ENCODE measurements at places on chromosomes 4 and X. TPM values are rescaled to one million over a fixed set of nuclear protein-coding genes. Genes with fewer than 3 reads are reported as not detected.

DNA sequence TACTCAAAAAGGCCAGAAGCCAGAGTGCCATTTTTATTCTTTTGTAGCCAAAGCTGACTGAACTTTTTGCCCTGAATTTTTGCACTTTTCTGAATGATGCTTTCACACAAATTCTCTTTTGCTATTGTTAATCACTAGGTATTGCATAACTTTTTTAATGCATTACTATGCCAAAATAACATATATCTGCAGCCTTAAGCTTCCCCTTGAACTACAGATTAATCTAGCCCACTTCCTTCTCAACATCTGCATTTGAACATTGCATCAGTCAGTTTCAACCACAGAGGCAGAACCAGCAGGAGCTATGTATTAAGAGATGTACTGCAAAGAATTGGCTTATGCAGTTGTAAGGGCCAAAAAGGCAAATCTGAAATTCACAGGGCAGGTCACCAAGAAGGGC is 197.6 kb upstream of the GYPA start:
- H3K4me3 ChIP-seq = no peak overlapping the region
- no peaks in the 10 kb centered on the region for H3K36me3 ChIP-seq
- H3K4me1 ChIP-seq = no peaks in the 10 kb centered on the region
- DNase-seq = no peak

DNA sequence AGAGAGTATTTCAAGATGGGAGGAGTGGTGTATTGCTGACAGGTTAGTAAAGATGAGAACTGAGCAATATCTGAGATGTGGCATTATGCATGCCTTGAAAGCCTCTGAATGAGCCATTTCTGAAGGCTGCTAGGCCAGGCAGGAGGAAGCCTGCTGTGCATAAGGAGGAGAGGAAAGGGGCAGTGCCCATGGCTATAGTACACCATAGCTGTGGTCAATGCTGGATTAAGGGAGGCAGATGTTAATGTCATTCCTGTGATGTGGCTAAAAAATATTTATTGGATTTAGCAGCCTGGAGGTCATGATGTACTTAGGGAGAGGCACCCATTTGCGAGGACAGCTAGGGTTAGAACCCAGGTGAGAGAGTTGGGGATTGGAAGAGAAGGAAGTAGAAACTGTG is 130.0 kb upstream of the LNX1 start:
- H3K27ac ChIP-seq = no peak overlapping the region
- no peak overlapping the region for H3K4me3 ChIP-seq
- no peak for DNase-seq
- H3K36me3 ChIP-seq = no peaks in the 10 kb centered on the region
- H3K4me1 ChIP-seq = no peaks in the 10 kb centered on the region
- no peaks in the 10 kb centered on the region for H3K27me3 ChIP-seq

DNA sequence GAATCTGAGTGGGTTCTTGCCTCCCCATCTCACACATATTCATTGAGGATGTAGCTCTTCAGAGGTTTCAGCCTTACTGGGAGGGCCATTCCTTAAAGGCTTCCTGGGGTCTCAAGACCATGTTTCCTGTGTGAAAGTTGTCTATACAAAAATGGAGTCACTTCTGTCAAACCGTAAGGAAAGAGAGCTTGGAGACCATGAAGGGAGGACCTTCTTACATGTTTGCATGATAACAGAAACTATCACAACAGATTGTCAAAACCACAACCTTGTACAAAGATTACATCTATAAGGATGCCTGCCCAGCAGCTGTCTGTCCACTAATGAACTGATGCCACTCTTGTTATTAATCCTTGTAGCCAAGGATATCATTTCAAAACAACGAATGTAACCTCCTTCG is 139.3 kb downstream of the PDE5A start:
- no peaks in the 10 kb centered on the region for H3K27me3 ChIP-seq
- no peak overlapping the region for H3K27ac ChIP-seq
- H3K4me1 ChIP-seq = no peaks in the 10 kb centered on the region
- H3K4me3 ChIP-seq = no peak overlapping the region

DNA sequence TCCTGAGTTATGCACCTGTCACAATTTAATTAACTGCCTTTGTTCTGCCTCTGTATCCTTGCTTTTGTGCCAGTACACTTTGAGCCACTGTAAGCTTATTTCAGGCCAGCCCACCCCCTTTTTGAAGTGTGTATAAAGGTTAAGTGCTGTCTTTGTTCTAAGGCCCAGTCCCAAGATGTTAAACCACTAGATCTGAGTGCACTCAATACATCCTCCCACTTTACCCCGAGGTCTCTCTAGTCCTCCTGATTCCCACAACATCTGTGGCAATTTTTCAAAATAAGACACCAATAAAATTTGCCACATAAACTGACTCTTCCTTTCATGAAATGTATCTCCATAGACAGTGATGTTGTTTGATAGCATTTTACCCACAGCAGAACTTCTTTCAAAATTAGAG is 124.1 kb upstream of the SPIN4 start:
- H3K4me1 ChIP-seq = no peaks in the 10 kb centered on the region
- no peaks in the 10 kb centered on the region for H3K27me3 ChIP-seq
- DNase-seq = no peak
- no peak overlapping the region for H3K4me3 ChIP-seq
- no peaks in the 10 kb centered on the region for H3K36me3 ChIP-seq

- H3K4me1 ChIP-seq = no peaks in the 10 kb centered on the region
- DNase-seq = peak; percentile 4
- no peak overlapping the region for H3K4me3 ChIP-seq
- no peaks in the 10 kb centered on the region for H3K27me3 ChIP-seq
- no peaks in the 10 kb centered on the region for H3K36me3 ChIP-seq
Measured at GRCh38 chr4:3792813-3793212, 26.6 kb downstream of the ADRA2C start.

- no peaks in the 10 kb centered on the region for H3K36me3 ChIP-seq
- no peaks in the 10 kb centered on the region for H3K27me3 ChIP-seq
- H3K4me3 ChIP-seq = no peak overlapping the region
- no peak overlapping the region for H3K27ac ChIP-seq
- DNase-seq = no peak
- H3K4me1 ChIP-seq = peaks cover 10% of the 10 kb centered on the region
Measured at GRCh38 chr4:128524311-128524710, 236.7 kb upstream of the PGRMC2 start.

- no peaks in the 10 kb centered on the region for H3K4me1 ChIP-seq
- DNase-seq = no peak
- no peak overlapping the region for H3K27ac ChIP-seq
Measured at GRCh38 chr4:7516096-7516772, 81.5 kb upstream of the PSAPL1 start.

DNA sequence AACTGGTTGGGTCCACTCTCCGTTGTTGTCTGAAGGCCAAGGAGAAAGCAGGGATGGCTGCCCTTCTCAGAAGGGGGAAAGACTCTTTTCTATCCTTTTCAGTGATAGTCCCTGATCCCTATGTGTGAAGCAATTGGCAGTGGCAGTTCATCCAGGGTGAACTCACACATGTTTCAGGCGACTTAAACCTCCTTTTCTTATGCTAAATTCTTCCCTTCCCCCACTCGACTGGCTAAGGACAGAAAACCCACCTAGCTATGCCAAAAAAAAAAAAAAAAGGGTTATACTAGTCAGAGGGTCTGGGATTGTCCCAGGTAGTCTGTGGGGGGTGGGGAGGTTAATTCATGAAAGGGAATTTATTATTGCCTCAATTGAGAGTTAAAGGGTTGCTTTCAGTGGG is 12.2 kb upstream of the ZNF280C start:
- H3K4me3 ChIP-seq = no peak overlapping the region
- no peaks in the 10 kb centered on the region for H3K36me3 ChIP-seq
- H3K4me1 ChIP-seq = no peaks in the 10 kb centered on the region

DNA sequence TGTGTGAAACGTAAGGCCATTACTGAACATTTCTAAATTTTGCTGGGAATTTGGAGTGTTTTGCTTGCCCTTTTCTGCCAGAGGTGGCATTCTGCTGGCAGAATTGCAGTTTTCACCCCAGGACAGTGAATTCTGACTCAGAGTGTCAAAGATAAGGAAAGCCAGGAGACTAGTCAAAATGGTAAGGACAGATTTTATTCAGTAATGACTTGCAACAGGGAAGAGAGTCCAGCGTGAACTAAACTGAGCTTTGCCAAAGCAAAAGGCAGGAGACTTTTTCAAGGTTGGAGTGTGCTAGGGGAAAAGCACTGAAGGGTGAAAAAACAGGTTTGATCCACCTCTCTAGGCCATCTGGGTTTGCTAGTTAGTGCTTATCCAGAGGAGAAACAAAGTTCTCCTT is 19.4 kb downstream of the MRFAP1 start:
- no peaks in the 10 kb centered on the region for H3K4me1 ChIP-seq
- DNase-seq = no peak
- H3K27ac ChIP-seq = no peak overlapping the region
- H3K27me3 ChIP-seq = no peaks in the 10 kb centered on the region

DNA sequence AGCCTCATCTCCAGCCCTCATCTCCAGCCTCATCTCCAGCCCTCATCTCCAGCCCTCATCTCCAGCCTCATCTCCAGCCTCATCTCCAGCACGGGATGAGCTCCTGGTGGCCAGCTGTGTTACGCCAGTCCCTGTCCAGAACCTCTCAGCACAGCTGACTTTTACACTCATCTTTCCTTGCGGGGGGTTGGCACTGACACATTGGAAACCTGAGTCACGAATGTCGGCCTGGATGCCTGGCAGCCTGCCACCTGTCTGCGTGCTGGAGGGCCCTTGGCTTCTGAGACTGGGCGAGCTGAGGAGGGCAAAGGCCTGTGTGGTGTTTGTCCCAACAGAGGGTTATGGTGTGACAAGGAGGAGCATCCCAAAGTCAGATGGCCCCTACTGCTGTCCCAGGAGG is 66.1 kb upstream of the HGFAC start:
- H3K36me3 ChIP-seq = no peaks in the 10 kb centered on the region
- no peak overlapping the region for H3K27ac ChIP-seq
- no peaks in the 10 kb centered on the region for H3K4me1 ChIP-seq

GRCh38 chr4:108193886-108194672 is 25.3 kb upstream of the LEF1 start:
- no peak overlapping the region for H3K4me3 ChIP-seq
- H3K27me3 ChIP-seq = no peaks in the 10 kb centered on the region
- no peaks in the 10 kb centered on the region for H3K4me1 ChIP-seq
- H3K36me3 ChIP-seq = no peaks in the 10 kb centered on the region
- DNase-seq = no peak
- H3K27ac ChIP-seq = no peak overlapping the region

GRCh38 chr4:92516450-92516849 is 212.7 kb downstream of the GRID2 start:
- H3K4me1 ChIP-seq = no peaks in the 10 kb centered on the region
- H3K27me3 ChIP-seq = no peaks in the 10 kb centered on the region
- DNase-seq = no peak
- no peak overlapping the region for H3K27ac ChIP-seq

GRCh38 chrX:66200855-66201795 is 37.1 kb downstream of the HEPH start:
- H3K36me3 ChIP-seq = no peaks in the 10 kb centered on the region
- no peak for DNase-seq
- H3K4me3 ChIP-seq = no peak overlapping the region

- H3K4me1 ChIP-seq = no peaks in the 10 kb centered on the region
- DNase-seq = no peak
- no peak overlapping the region for H3K27ac ChIP-seq
- no peaks in the 10 kb centered on the region for H3K27me3 ChIP-seq
- no peaks in the 10 kb centered on the region for H3K36me3 ChIP-seq
Measured at GRCh38 chr4:81356621-81357020, 115.1 kb downstream of the RASGEF1B start.

- H3K27ac ChIP-seq = peak overlapping the region; percentile 66
- peaks cover 38% of the 10 kb centered on the region for H3K4me1 ChIP-seq
- no peaks in the 10 kb centered on the region for H3K27me3 ChIP-seq
- no peaks in the 10 kb centered on the region for H3K36me3 ChIP-seq
- H3K4me3 ChIP-seq = no peak overlapping the region
- no peak for DNase-seq
Measured at GRCh38 chr4:109928327-109929045, 15.8 kb downstream of the EGF start.

DNA sequence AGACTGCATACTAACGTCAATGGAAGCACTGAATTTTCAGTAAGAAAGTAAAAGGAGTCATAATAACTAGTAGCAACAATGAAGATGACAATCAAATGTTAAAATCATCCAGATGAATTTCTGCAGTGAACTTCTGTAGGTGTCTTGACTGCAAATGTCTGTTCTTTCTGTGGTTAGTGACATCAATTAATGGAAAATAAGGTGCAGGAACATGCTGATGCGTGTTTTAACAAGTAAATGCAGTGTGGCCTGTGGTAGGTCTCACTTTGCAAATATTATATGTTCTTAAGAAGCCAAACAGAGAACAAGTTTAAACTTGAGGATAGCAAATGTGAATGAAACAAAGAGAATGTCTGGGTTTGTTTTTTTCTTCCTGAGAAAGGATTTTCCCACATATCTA is 2.6 kb upstream of the DTHD1 start:
- H3K36me3 ChIP-seq = no peaks in the 10 kb centered on the region
- H3K27me3 ChIP-seq = no peaks in the 10 kb centered on the region
- no peak for DNase-seq

- H3K4me3 ChIP-seq = no peak overlapping the region
- no peaks in the 10 kb centered on the region for H3K36me3 ChIP-seq
- no peaks in the 10 kb centered on the region for H3K4me1 ChIP-seq
- H3K27me3 ChIP-seq = no peaks in the 10 kb centered on the region
Measured at GRCh38 chrX:68419975-68420374, 13.3 kb downstream of the OPHN1 start.

DNA sequence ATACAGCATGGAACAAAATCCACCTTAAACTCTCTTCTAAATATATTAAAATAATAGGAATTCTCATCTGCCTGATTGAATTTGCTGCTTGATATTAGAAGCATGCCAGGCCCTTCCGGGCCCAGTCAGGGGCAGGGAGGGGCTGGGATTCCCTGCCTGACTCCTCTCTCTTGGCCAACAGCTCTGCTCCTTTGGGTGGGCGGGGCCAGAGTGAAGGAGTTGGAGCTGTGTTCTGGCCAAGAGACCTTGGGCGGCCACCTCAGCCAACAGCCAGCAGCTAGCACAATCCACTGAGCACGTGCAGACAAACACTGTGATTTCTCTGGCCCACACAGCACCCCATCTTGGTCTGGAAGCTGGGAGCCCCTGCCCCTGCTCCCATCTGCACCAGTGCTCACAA is 140.3 kb downstream of the PJA1 start:
- H3K36me3 ChIP-seq = no peaks in the 10 kb centered on the region
- no peaks in the 10 kb centered on the region for H3K4me1 ChIP-seq

GRCh38 chr4:8706216-8707044 is 113.9 kb downstream of the CPZ start:
- peaks cover 5% of the 10 kb centered on the region for H3K27me3 ChIP-seq
- H3K36me3 ChIP-seq = no peaks in the 10 kb centered on the region
- no peak overlapping the region for H3K4me3 ChIP-seq
- no peaks in the 10 kb centered on the region for H3K4me1 ChIP-seq
- no peak for DNase-seq
- no peak overlapping the region for H3K27ac ChIP-seq

- no peaks in the 10 kb centered on the region for H3K27me3 ChIP-seq
- DNase-seq = no peak
- H3K4me3 ChIP-seq = no peak overlapping the region
- peaks cover under 1% of the 10 kb centered on the region for H3K4me1 ChIP-seq
Measured at GRCh38 chr4:123593655-123594054, 197.1 kb downstream of the SPRY1 start.

Gene PCDH18
- 2.8 TPM for total RNA-seq

Gene ZFYVE28
- 7.5 TPM for total RNA-seq

Gene EGFL6
- total RNA-seq = 0.06 TPM

Gene ACSL1
- 16.0 TPM for total RNA-seq

Gene ETDA
- total RNA-seq = not detected
